Stimulated activated CD4-positive, alpha-beta T cell treated with anti-CD3 and anti-CD28 coated beads, Interleukin-12 subunit alpha, Interleukin-12 subunit beta, amount 100 ng/mL, for 48 hours (primary cell): ENCODE measurements at places on chromosomes 13 and 19.

DNA sequence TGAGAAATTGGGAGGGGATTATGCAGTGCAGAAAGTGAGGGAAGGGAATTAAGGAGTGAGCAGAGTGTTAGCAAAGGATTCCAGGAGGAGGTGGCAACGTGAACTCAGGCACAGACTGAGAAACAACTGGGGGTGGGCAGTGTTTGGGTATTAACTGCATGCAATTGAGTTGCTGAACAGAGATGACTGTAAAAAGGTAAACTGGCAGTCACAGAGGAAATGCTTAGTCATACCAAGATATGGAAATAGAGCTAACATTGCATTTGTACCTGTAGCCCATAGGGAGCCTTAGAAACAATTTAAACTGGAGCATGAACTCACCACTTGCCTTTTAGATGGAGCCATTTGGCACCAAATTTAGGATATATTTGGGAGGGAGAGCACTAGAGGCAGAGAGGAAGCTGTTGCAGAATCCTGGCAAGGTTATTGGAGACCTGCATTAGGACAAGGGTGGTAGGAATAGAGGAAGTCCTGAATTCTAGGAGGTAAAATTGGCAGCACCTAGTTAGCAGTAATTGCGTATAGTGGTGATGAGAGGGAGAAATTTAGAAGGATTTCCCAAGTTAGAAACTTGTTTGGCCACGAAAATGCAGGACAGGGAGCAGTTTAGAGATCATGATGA is 100.6 kb upstream of the FRY start:
- DNase-seq, result no peak

- no peak for DNase-seq
Measured at GRCh38 chr19:44607049-44607448, 6.3 kb upstream of the IGSF23 start.

DNA sequence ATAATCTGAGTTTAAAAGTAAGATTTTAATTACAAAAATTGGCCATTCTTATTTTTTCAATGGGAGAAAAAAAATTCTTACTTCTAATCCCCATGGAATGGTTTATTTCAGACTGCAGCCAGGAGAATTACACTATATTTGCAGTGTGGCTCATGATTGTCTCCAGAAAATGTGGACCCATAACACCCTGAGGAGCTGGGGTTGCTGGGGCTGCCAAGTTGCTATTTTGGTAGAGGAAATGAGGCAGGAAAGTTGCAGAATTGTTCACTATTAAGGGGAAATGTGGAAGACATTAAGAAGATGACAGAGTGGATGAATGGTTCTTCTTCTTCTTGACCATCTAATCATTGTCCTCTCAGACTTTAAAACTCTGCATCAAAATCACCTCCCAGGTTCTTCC is 4.6 kb upstream of the SCEL start:
- DNase-seq, result no peak

DNA sequence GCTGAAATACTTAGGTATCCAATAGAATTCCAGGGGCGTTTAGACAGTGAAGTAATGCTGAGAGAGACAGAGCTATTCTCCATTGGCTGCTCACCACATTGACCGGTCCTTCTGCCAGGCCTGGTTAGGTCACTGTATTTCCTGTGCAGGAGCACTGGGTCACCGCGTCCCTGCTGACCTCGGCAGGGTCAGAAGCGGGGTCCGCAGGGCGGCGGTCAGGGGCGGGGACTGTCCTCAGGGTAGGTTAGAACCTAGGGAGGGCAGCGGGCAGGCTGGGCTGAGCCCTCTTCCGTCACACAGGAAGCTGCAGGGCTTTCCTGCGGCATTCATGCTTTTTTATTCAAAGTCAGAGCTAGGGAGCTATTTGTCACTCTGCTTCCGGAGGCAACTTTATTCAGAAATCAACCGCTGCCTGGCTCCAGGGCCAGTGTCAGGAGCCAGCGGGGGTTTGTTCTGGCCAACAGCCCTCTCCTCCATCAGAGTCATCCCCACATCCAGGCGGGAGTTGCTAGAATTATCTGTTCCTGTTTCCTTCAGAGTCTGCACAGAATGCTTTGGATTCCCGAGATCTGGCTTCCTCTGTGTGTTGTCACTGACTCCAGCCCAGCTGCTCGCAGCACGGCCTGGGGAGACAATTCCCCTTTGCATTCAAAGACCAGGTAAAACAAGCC is 81.2 kb upstream of the WASF3 start:
- DNase-seq, result no peak

GRCh38 chr19:15421136-15421695 is 2.4 kb upstream of the AKAP8L start:
- no peak for DNase-seq

- DNase-seq, result no peak
Measured at GRCh38 chr13:51283371-51283770, 56.1 kb upstream of the SERPINE3 start.

DNA sequence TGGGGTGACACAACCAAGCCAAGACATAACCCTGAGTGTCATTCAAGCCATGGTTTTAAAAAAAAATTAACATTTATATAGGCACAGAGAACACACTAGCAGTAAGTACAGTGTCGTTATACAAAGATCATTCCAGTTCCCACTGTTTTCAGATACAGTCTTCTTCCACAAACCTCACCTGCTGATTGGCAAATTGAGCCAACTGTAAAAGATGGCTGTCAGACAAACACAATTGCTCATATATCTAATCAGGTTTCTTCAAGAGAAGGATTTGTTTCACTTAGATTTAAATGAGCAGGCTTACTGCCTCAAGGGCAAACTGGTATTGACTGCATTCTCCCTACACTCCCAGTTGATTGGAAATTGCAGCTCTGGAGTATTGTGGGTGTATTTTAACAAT is 308.9 kb downstream of the RBM26 start:
- DNase-seq, result no peak

GRCh38 chr19:14181906-14182305 is 24.1 kb downstream of the ADGRL1 start:
- no peak for DNase-seq

DNA sequence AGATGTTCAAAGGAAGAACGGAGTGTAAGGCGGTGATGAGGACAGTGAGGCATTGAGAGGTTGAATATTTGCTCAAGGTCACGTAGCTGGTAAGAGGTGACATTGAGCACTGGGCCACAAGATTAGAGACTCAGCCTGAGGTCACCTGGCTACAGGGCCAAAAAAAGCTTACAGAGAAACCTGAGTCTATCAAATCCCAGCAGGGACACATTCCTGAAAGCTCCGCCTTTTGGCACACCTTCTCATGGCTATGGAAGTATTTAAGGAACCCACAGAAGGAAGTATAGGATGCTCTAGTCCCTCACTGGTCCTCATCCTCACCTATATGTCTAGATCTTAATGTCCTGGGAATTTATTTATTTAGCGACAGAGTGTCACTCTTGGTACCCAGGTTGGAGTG is 17.4 kb downstream of the ZNF586 start:
- DNase-seq, result no peak

DNA sequence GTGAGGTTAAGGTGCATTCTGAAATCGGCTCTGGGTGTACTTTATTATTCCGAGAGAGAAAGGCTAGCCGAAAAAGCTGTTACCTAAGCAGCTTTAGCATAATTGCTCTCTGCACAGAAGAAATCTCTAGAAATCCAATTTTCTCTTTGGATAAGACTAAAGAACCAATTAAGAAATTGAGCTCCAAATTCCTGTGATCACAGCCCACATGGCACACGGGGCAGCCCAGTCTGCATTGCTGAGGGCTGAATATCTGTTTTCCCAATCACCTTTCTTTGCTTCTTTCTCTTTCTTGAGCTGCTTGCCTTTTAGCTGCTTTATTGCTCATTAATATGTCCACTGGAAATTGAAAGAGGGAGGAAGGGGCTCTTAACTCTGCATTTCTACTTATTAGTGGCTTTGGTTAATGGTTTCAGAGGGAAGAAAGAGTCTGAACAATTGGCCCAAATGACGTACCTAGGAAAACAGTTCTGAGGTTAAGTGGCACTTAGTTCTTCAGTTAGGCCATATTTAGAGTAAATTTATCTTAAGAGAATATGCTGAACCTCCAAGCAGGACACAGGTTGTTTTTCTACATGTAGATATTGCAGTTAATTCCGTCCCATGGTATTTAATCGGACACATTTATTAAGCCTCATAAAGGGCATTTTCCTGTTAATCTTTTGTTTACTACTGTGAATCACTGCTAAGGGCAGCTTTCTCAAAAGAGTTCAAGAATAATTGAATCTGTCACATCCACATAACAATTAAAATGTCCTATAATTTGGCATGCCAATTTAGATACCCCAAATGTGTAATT is 265.7 kb downstream of the ABCC4 start:
- DNase-seq, result no peak

DNA sequence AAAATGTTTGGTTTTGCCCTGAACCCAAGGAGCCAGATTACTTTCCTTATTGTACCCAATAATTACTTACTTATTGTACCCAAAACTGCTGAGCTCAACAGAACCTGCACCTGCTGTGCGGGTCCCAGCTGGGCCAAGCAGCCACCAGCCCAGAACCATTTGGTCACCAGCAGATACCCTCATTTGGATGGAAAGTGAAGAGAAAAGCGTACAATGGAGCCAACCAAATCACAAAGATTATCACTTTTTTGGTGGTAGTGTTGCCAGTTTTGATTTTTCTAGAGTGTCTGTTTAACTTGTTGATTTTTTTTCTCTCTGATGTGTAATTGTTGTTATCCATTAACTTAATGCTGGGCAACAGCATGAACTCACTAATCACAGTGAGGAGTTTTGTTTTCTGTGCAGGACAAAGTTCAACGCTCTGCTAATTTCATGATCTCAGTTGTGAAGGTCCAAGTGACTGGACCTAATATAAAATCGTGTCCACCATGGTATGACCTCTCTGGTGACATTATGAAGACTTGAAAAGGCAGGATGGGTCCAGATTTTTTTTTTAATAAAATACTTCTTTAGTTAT is 23.8 kb downstream of the SPATA13 start:
- DNase-seq, result no peak

DNA sequence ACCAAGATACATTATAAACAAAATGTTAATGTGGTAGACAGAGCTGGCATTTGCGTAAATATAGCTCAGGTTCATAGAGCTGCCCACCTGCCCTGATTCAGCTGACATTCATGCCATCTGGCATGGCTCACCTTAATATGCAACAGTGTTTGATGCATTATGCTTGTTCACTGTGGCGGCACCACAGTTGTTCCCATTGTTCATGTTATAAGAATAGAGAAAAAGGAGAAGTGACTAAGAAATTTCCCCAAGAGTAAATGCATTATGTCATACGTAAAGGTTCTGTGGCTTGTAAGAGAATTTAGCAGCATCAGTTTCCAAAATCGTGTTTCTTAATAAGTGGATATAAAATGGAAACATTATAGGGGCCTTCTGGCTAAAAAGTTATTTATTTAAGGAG is 4.5 kb downstream of the CCNA1 start:
- DNase-seq, result no peak

- no peak for DNase-seq
Measured at GRCh38 chr13:50631041-50631440, 212.5 kb downstream of the DLEU7 start.

GRCh38 chr19:19033176-19033425 is 216 bp downstream of the SUGP2 start:
- no peak for DNase-seq

DNA sequence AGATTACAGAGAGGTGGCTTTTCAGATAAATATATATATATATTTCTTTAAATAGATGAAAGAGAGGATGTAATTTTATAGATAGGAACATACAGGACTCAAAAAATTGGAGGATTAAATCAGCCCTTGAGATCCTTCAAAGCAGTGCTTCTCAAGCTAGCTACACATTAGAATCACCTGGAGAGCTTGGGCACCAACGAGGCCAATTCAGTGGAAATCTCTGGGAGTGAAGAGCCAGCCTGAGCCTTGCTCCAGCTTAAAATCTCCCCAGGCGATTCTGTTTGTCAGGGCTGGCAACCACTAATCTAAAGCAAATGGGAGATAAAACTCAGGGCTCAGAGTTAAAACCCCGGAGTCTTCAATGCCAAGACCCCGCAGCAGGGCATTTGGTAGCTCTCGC is 15.0 kb upstream of the CLN5 start:
- no peak for DNase-seq

DNA sequence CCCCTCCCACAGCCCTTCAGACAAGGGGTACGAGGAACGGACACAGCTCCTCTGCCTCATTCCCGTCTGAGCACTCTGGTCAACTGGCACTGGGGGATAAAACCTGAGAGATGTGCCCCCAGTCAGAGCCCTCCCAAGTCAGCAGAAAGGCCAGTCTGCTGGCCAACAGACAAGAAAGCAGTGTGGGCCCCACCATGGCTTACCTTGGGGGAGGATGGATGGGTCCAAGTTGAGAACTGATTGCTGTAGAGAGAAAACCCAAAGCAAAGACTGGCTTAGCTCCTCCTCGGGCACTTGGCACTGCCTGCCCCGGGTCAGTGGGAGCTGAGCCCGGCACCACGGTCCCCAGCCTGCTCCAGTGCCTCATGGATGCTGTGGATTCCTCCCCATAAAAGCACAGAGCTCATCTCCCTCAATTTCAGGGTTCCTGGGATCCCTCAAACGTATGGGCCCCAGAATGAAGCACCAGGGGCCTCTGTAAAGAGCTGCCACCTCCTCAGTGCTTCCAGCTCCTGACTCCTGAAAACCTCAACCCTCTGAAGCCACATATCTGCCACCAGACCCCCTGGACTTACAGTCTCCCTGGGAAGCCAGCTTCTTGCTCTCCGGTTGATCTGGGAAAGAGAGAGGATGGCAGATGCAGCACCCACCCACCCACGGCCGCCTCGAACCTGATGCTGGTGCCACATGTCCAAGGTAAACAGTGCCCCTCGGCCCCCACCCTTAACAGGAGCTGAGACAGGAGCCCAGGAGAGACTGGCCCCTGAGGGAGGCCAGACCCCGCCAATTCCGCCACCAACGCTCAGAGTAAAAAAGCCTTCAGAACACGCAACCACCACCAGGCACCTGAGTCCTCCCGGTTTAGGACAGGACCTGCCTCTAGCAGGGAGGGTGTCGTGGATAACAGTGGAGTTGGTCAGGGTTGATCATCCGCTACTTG is 3.3 kb downstream of the KHSRP start:
- DNase-seq, result no peak

DNA sequence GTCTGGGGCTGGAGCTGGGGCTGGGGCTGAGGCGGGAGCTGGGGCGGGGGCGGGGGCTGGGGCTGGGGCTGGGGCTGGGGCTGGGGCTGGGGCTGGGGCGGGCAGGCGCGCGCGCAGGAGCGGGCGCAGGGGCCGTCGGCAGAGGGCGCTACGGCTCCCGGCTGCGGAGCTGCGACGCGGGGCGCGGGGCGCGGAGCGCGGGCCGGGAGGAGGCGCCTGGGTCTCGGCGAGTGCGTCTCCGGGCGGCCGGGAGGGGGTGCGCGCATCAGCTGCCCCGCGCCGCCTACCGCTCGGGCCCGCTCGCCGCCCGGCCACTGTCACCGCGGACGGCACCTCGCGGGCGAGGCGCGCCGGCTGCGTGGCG is 422 bp upstream of the MTUS2 start:
- DNase-seq, result no peak

DNA sequence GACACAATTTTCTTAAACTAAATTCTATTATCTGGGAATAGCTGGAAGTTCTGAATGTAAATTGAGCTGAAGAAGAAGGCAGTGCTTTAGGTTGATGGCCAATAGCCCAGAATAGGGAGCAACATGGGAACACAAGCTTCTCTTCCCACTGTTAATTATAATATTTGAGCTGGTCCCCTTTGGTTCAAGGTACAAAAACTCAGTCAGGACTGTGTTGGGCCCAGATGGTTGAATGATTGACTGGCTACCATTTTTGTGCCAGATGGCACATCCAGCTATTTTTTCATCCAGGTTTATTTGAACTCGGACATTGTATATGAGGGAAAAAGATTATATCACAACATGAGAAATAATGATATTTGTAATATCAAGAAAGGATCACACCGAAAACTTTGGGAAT is 458.9 kb downstream of the SLITRK1 start:
- no peak for DNase-seq
